Stimulated activated CD8-positive, alpha-beta memory T cell treated with anti-CD3 and anti-CD28 coated beads, Interleukin-15, amount 100 ng/mL, for 48 hours (primary cell): ENCODE measurements at places on chromosomes 5 and 9.

DNA sequence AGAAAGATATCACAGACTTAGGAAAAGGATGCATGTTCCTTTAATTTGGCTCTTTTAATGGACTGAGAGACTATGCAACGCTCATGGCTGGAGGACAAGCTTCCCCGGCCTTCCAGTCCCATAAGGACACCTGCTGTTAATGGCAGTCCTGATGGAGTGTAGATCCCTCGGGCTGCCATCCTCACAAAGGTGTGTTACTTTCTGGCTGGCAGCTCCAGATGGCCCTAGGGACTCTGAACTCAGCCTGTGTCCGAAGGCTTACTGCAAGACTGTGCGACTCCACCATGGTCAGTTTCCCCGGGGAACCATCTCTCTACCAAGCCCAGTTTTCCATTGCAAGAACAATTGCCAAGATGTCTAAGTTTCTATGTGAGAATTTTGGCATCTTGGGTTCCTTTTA is 25.5 kb upstream of the KCNIP1 start:
- no peak for DNase-seq

GRCh38 chr9:13970018-13970417 is 343.9 kb downstream of the NFIB start:
- DNase-seq, result no peak

GRCh38 chr5:135020111-135020895 is 13.7 kb downstream of the PITX1 start:
- no peak for DNase-seq

DNA sequence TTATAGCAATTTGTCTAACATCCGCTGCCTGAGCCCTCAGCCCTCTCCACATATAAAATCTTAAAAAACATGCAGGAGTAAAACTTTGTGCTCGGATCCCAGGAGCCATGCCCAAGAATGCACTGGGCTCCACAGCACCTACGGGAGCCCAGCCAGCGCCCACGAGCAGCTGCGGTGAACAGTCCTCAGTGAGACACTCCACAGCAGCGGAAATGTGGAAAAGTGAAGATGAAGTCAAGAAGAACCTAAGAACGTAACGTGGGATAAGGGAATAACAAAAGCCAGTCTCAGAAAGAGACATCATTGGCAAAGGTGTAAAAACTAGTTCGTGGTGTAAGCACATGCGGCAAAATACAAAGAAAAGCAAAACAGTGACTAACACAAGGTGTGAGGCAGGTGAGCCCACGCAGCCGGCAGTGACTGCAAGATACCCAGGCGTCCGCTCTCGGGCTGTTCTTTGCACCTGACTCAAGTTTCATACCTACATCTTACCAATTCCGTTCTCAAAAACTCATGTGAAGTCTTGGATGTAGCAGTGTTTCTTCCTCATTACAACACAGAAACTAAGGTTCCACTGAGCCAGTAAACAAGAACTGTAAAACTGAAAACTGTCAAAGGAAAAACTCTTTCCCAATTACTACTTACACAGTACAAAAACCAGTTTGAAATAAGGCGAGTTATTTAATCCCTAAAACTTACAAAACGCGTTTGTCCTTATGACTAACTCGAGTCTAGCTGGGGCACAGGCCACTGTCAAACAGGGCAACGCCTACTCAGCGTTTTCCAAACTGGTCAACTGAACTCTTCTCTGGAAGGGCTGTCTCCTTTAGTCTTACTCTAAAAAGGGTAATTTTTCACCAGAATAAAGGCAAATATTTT is 1.7 kb downstream of the CAMSAP1 start:
- peak; percentile 70 for DNase-seq

GRCh38 chr5:132001647-132002561 is 9.6 kb downstream of the ACSL6 start:
- no peak for DNase-seq

DNA sequence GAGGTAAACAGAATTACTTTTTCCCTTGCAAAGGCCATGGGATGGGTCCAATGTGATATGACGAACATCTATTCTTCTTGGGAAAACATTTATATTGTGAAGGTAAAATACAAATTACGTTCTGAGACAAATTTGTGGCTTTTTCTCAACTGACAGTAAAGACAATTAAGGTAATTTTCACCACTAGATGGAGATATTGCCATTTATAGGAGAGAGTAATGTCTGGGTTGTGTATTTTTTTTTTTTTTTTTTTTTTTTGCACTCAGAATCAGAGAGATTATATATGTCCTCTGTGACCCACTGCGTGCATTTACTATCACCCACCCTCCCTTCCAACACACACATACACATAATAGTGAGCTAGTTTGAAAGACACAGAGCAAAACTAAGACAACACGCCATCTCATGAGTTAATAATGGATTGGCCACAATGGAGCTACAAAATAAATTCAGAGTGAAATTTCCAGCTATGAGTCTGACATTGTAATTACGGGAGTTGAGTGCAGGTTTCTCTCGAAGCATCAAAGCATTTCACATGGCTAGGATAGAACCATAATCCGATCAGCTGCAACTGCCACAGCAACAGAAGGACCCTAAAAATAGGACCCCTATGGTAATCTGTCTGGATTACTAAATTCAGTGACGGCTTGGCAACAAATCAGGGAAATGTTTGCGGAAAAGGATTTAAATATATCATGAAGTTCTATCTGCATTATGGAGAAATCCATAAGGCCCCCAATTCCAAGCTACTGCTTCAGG is 49.2 kb downstream of the ANXA1 start:
- no peak for DNase-seq

GRCh38 chr5:131996210-131997025 is 15.0 kb downstream of the ACSL6 start:
- no peak for DNase-seq

GRCh38 chr5:116365006-116365496 is 209.6 kb downstream of the SEMA6A start:
- DNase-seq, result no peak

GRCh38 chr9:83043597-83043996 is 19.3 kb downstream of the RASEF start:
- DNase-seq, result no peak

DNA sequence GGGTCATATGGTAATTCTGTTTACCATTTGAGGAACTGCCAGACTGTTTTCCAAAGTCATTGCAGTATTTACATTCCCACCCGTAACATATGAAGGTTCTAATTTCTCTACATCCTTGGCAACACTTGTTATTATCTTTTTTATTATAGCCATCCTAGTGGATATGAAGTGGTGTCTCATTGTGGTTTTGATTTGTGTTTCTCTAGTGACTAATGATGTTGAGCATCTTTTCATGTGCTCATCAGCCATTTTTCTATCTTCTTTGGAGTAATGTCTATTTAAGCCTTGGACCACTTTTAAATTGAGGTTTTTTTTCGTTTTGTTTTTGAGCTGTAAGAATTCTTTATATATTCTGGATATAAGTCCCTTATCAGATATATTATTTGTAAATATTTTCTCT is 132.8 kb upstream of the RUSC2 start:
- no peak for DNase-seq

GRCh38 chr9:121598167-121598964 is 53.1 kb upstream of the DAB2IP start:
- DNase-seq, result no peak

DNA sequence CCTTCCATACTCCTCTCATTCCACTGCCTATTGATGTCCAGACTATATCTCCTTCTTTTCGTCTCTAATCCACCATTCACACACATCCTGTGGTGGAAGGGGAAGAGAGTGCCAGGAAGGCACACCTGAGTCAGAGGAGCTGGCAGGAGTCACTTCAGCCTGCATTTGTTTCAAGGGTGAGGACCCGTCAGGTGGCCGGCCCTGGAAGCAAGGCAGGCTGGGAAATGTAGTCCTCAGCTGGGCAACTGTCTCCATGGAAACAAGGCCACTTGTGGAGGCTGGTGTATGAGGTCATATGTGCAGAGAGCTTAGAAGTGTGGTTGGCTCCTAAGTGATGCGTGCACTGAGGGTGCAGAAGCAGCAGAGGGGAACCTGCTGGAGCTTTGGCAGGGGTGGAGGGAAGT is 278.4 kb downstream of the NSG2 start:
- no peak for DNase-seq

DNA sequence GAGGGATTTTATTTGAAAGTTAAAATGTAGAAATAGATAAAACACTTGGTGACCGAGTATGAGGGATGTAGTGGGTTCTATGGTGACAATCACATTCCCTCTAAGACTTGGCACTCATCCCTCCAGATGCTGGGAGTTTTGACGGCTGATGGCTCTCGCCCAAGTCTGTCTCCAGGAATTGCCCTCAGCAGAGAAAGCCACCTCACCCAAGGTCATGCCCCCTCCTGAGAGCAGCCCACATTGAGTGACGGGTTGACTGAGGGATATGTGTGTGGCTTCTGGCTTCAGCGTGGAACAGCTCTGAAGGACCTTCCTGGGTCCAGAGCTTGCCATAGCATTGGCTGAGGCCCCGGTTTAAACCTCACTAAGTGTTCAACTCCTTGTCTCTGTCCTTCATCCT is 19.4 kb downstream of the CAVIN4 start:
- DNase-seq, result no peak

GRCh38 chr5:45680950-45681349 is 15.2 kb downstream of the HCN1 start:
- no peak for DNase-seq

- no peak for DNase-seq
Observed at GRCh38 chr5:1881098-1881572, 1.6 kb downstream of the IRX4 start.

- no peak for DNase-seq
Observed at GRCh38 chr5:38715696-38716095, 130.1 kb upstream of the OSMR start.

DNA sequence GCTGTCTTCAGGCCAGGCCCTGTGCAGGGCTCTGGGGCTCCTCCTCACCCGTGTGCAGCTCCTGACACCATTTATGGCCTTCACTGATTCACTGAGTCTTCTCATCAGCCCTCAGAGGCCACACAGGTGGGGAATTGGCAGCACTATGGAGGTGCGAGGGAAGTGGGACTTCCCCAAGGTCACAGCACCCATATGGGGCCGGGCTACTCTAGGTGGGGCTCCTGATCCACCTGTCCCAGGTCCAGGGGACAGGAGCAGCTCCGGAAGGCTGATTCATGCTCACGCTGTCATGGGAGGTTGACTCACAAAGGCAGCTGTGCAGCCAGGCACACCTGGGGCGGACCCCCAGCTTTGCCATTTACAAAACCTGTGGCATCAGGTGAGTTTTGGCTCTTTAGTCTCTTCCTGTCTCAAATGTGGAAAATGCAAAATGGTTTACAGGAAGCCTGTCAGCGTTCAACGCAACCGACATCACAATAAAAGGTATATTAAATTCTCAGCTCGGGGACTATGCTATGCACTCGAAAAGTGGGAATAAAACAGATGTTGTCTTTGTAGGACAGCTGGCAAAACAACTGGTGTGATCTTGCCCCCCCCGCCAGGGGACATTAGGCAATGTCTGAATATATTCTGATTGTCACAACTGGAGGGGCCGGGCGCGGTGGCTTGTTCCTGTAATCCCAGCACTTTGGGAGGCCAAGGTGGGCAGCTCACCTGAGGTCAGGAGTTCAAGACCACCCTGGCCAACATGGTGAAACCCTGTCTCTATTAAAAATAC is 15.0 kb downstream of the NAIF1 start:
- no peak for DNase-seq

DNA sequence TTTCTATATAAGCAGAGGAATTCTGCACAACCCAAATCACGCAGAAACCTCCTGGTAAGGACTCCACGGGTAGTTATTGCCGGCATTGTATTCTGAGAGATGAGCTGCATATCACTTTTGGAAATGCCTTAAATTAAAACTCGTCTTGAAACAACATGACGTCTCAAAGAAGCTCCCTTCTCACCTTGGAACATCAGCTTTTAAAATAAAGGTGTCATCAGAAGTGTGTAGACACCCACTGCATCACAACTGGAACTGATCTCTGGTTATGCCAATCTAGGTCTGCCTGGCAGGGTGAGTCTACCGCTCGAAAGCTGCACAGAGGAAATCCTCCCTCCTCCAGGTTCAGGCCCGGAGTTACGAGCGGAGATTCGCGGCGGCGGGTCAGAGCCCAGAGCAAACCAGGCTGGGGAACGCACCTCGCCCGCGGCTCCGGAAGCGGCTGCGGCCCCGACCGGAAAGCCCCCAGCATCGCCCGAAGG is 974 bp upstream of the SLC12A2 start:
- DNase-seq, result no peak

GRCh38 chr9:38333047-38333446 is 59.5 kb upstream of the ALDH1B1 start:
- DNase-seq, result no peak

- no peak for DNase-seq
Observed at GRCh38 chr5:77087484-77088261, 588 bp upstream of the ZBED3 start.

DNA sequence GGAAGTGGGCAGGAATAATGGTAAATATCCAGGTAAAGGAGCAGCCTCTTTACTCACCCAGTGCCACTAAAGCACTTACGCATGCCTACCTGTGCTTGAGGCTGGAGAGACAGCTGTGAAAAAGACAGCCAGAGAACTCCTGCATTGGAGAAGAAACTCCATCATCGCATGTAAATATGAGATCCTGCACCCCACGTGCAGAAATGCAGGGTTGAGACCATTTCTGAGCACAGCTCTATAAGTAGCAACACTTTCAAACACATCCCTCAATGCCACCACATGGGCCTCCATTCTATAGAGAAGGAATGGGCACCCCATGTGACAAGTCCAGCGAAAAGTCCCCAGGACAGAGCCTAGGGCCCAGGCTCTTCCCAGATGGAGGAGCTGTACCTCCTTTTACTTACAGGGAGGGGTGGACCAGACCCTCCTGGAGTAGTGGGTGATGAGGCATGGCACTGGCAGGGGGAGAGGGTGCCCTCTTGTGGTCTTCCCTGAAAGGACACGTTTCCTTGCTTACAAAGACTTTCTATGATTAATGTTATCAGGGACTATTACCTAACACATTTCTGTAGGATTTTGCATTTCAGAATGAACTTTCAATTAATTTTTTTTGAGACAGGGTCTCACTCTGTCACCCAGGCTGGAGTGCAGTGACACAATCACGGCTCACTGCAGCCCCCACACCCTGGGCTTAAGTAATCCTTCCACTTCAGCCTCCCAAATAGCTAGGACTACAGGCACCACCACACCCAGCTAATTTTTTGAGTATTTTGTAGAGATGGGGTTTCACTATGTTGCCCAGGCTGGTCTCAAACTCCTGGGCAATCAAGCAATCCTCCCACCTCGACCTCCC is 55.3 kb upstream of the IL17B start:
- DNase-seq, result peak; percentile 18
